ENCODE measurements at places on chromosomes 3 and 15.

- no peak for DNase-seq
Measured at GRCh38 chr3:190060192-190060775, 60.4 kb downstream of the P3H2 start.

DNA sequence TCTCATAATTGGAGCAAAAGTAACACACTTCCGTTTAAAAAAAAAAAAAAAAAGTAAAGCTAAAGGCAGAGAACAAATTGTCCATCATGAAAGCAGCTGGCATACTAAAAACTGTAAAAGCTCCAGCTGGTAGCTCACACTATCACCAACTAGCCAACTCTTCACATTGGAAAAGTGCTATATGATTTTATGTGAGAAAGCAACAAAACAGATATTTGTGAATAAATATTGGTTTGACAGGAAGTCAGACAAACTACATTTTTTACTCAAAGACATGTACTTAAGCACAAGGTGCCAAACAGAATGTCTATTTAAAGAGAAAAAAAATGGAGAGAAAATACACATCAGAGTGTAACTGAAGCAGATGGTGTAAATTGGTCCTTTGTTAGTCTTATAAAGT, 231.2 kb upstream of the CADM2 start:
- no peak for DNase-seq

DNA sequence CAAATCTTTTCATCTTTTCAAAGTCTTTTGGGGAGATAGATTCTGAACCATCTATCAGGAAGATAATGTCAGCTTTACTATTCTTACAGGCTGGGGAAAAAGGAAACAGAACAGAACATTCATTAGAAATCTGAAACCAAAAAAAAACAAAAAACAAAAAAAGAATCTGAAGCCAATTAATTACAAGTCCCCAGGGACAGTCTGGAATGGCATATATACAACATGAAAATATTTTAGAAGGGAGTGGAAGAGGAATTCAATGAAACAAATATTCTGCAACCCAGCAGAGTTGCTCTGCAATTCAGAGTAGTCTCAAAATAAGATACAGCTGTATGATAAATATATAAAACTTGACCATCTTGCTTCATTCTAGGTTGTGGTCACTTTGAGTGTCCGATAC, 41.7 kb upstream of the CAPN7 start:
- no peak for DNase-seq

DNA sequence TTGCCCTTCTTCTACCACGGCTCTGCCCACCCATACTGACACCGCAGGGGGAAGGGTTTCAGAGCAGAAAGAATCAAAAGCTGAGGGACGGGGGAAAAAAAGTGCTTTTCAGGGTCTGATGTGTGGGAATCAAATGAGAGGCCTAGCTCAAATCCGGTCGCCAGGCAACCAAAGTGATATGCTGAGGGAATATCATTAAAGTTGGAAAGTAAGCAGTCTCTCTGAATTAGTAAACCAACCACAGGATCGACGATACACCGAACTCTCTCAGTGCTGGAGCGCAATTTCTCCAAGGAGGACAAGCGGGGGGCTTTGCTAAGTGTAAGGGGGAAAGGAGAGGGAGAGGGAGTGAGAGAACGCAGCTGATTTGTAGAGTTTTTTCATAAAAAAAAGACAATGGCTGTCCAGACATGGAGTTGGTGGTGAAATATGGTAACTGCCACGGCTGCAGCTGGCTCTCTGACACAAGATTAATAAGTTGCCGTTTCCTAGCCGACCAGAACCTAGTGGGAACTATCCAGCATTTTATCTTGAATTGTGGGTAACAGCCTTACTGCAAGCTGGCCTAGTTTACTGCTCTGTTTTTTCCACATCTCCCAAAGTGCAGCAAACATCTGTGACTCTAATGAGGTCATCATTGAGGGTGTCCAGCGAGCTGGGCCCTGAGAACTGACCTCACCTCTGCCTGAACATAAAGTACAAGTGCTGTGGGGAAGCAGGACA, 530.2 kb downstream of the SOX2 start:
- peak; percentile 40 for DNase-seq

GRCh38 chr15:41950489-41950888, 21.9 kb downstream of the EHD4 start:
- DNase-seq, result no peak

- no peak for DNase-seq
Measured at GRCh38 chr3:4045756-4046155, 246.5 kb downstream of the LRRN1 start.

DNA sequence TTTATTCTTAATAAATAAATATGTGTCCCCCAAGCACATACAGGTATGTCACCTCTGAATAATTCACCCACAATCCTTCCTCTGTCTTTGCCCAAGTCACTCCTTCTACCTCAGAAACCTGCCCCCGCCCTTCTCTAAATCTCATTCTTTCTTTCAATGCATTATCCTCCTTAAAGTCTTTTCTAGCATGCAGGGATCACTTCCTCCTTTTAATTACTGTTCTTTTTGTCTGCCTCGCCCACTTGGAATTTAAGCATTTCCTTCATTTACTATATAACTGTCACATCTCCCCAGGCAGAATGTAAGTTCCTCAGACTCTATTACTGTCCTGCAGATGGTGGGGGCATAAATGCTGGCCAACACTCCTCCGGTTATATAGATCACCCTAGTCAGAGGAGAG, 7.8 kb downstream of the CCDC80 start:
- no peak for DNase-seq

GRCh38 chr3:191997579-191998268, 536.8 kb downstream of the PYDC2 start:
- no peak for DNase-seq

- DNase-seq, result no peak
Measured at GRCh38 chr3:16299746-16300145, 34.7 kb downstream of the OXNAD1 start.

- no peak for DNase-seq
Measured at GRCh38 chr15:51051776-51052175, 42.9 kb downstream of the TNFAIP8L3 start.

GRCh38 chr3:38567498-38567897, 71.4 kb downstream of the EXOG start:
- DNase-seq, result no peak

- DNase-seq, result no peak
Measured at GRCh38 chr3:12985148-12985547, 88.1 kb downstream of the IQSEC1 start.

GRCh38 chr3:5874931-5875341, 687.4 kb downstream of the EDEM1 start:
- no peak for DNase-seq

- no peak for DNase-seq
Measured at GRCh38 chr3:64575211-64575844, 112.5 kb downstream of the ADAMTS9 start.

DNA sequence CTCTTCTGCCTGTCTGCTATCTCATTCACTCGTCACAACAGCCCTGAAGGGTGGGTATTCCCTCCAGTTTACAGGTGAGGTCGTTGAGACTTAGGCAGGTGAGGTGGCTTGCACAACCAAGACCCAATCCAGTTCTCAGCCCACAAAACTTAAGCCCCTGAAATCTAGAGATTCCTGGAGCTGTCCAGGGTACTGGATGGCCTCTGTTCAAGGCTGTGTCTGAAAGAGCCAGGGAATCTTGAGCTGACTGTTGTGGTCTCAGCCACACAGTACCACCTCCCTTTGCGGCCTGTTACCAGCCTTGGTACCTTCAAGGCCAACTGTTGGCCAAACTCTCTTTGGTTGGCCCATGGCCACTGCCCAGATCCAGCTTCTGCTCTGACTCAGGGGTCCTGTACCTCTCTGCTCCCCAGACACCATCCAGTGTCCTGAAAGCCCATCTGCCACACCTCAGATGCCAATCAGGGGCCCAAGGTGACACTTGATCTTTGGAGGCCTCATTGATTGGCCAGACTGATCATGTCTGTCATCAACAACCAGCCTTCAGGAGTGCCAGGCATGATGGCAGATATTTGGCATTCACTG, 10.9 kb upstream of the FAM107A start:
- DNase-seq, result peak; percentile 81

GRCh38 chr15:82799183-82799841, 6.6 kb downstream of the FSD2 start:
- no peak for DNase-seq

GRCh38 chr15:80564056-80564455, 131.1 kb upstream of the ABHD17C start:
- no peak for DNase-seq

DNA sequence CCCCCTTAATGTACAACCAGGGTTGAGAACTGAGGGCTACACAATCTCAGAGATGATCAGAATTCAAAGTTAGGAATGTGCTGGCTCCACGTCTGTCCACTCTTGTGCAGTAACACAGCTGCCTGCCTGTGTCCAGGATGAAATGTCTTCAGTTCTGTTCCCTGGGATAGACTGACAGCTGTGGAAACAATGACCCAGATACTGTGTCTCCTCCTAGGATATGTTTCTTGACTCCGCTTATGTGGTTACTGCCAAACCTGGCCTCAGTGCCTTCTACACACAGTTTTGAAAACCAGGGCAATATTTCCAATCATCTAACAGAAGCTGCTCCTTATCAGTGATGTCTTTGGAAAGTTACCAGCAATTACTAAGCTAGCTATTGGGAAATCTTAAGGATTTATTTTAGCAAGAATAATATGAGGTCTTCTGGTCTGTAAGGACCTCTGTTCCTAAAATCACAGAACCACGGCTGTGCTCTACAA, 67.6 kb downstream of the NOX5 start:
- no peak for DNase-seq

- DNase-seq, result no peak
Measured at GRCh38 chr3:153614563-153614962, 452.5 kb downstream of the RAP2B start.

- no peak for DNase-seq
Measured at GRCh38 chr15:33445984-33446383, 135.2 kb downstream of the RYR3 start.

- no peak for DNase-seq
Measured at GRCh38 chr15:85027033-85027380, 45.4 kb downstream of the PDE8A start.

- DNase-seq, result no peak
Measured at GRCh38 chr3:134617608-134618477, 33.0 kb downstream of the KY start.

DNA sequence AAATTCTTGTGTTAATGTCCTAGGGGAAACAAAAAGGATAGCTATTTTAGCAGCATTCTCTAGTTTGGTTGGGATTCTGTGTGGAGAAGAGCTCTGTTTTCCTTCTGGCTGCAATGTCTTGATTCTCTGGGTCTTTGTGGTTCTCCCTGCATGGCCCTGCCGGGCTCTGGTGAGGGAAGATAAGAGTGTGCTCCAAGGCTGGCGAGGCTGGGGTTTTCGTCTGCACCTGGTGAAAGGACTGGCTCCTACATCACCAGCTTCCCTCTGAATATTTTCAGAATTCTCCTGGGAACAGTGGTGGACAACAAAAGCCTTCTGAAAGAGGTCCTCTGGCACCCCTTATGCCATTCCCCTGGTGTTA, 38.1 kb upstream of the SFMBT1 start:
- DNase-seq, result no peak

GRCh38 chr3:173055228-173055933, 85.7 kb downstream of the SPATA16 start:
- no peak for DNase-seq

DNA sequence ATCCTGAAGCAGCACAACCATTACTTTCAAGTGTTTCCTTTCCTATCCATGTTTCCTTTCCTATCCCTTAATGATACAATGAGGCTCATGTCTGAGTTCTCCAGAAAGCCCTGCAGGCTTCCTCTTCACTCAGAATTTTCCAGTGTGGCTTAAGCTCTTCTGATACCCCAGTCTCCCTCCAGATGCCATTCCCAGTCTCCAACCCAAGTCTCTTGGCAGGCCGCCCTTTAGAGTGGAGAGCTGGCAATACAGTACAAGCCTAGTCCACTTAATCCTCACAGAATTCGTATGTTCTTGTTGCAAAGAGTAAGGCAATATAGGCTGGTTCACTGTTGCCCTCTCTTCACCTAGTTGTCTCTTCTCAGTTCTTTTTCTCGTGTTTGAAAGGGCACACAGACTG, 503.9 kb upstream of the MDFIC2 start:
- no peak for DNase-seq

DNA sequence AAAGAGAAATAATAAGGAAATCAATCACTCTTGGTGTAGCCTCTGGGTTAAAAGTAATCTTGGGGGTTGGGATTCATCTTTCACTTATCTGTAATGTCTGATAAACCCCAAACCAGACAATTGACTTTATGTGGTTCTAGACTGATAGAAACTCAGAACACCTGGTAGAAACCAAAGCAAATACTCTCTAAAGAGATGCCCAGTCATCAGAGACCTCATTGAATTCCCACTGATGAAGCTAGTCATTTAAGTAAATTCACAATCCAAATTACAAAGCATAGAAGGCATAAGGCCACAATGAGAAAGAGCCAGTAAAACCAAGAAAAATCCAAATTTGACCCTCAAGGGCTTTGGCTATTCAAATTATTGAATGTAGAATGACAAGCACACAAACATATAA, 250.6 kb downstream of the MBNL1 start:
- DNase-seq, result no peak

DNA sequence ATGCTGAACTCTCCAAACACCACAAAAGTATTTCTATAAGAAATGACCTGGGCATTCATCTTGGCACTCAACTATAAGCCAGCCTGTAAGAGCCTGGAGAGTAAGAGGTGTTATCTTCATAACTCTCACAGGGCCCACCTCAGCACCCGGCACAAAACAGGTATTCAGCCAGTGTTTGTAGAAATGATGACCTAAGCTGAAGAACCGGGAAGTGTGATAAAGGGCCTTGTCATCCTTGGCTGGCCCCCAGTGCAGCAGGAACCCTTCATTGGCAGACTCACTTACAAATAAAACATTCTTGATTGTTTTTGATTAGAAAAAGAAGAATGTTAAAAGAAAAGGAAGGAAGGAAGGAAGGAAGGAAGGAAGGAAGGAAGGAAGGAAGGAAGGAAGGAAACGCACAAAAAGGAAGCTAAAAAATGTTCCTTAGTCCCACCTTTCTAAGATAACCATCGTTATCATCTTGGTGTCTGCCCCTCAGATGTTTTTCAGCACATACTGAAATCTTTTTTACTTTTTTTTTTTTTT, 52.1 kb downstream of the DAPK2 start:
- no peak for DNase-seq

DNA sequence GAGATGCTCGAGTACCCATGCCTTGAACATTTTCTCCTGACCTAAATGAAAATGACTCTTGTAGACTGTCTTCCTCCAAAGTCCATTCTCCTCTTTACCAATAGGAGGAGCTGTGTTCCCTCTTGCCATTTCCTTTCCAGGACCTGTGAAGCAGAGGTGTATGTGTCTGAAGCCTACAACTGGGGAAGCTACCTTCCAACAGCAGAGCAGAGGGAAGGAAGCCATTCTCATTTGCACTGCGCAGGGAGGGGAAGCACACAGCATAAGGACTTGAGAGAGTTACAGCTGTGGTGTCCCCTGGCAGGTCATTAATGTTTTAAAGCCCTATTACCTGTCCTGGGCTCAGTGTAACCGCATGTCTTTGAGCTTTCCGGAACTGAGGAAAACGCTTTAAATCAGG, 38.7 kb downstream of the HSPBAP1 start:
- peak; percentile 5 for DNase-seq

- DNase-seq, result no peak
Measured at GRCh38 chr3:127307916-127308315, 20.1 kb upstream of the PRR20G start.
